ENCODE measurements at places on chromosomes 5 and 9.

DNA sequence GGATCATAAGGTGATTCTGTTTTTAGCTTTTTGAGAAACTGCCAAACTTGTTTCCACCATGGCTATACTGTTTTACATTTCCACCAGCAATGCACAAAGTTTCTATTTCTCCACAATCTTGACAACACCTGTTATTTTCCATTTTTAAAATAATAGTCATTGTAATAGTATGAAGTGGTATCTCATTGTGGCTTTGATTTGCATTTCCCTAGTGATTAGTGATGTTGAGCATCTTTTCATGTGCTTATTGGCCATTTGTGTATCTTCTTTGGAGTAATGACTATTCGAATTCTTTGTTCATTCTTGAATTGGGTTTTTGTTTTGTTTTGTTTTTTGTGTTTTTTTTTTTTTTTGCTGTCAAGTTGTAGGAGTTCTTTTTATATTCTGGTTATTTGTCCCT is 4.9 kb downstream of the GARNL3 start:
- no peak for DNase-seq

GRCh38 chr9:84283946-84284345 is 56.6 kb downstream of the SLC28A3 start:
- no peak for DNase-seq

DNA sequence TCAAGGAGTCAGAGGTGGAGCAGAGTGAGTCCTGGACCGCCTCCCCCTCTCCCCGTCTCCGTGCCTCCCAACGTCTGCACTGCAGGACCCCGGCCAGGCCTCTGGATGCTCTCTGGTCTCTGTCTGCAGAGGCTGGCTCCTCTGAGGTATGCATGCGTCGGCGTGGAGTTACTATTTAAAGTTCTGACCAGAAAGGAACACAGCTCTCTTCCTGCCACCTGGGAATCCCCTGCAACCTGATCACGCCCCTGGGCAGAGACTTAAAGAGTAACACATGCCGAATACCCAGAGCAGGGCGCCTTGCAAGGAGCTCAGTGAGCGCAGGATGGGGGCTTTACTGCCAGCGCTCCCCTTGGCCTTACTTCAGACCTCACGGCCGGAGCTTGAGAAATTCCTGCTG is 16.0 kb downstream of the ANXA6 start:
- DNase-seq, result peak; percentile 65

DNA sequence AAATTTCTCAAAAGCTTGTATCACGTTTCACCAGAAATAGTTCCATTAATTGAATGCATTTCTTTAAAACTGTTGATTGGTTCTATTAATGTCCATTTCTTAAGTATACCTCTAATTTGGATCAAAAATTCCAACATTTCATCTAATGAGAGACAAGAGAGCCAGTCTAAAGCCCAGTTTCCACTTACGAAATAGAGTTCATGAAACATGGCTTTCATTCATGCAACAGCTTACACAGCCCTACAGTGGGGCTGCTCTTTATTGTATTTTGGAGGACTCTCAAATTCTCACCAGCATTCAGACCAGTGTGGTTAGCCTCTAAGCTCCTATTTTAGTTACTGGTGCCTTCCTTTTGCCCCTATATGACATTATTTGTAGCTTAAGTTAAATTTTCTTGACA is 566.9 kb upstream of the RGMB start:
- no peak for DNase-seq

- DNase-seq, result no peak
Observed at GRCh38 chr9:107375651-107376369, 92.7 kb downstream of the RAD23B start.

DNA sequence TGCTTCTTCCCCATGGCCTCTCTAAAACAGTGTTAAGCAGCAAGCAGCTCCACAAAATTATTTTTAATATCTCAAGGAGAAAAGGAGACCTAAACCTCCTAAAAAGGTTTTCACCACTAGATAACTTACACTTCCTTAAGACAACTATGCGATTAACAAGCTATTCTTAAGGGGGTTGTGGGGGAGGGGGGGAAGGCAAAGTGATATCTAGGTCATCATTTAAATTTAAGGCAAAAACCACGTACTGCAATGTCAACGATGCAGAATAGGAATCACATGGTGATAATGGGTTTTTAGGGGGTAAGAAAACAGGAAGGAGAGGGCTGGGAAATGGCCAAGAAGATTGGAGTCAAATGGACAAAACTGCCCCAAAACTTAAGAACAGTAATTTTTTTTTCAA is 32.6 kb downstream of the CSNK1A1 start:
- DNase-seq, result no peak

DNA sequence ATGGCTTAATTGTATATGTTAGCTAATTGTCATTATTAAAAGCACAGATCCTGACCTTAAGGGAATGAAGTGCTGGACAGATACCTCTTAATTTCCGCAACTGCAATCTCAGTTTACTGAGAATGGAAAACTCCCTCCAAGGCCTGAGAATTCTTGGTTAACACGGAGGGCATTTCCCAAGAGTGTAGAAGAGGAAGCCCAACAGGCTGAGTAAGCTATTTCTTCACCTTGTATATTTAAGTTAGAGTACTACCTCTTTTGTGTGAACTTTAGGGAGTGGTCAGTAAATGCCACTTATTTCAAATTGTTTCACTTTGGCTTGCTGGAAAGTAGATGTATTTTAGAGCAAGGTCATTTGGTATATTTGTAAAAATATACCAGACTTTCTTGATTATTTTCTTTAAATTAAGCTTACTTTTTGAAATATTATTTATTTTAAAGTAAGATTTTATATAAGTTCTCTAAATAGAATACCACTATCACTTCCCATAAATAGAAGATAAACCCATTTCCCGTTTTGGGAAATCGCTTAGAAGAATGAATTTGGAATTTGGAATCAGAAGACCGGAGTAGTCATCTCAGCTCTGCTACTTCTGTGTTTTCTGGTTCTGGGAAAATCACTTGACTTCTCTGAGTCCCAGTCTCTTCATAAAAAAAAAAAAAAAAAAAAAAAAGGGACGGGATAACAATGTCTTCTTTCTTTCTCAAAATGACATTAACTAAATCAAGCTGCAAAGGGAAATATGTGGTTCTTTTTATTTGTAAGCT is 26.0 kb upstream of the C9orf72 start:
- DNase-seq, result no peak

- DNase-seq, result no peak
Observed at GRCh38 chr5:53335115-53335514, 145.3 kb upstream of the FST start.

DNA sequence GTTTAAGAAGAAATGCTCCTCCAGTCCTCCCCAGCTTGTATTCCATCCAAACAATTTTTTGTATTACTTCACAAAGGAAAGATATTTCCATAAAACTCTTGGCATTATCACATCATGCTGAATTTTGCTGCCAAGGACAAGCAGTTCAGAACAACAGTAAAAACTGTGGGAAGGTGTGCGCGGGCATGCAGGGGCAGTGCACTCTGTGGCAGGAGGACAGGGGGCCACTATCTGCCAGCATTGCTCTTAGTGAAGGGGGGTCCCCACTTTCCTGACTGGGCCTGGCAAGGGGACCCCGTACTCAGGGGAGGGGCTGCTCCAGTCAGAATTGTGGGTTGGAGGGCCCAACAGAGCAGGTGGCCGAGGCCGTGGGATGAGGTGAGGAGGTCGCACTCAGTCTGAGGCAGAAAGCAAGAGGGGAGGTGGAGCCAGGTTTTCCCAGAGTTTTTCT is 32.8 kb downstream of the ANGPTL2 start:
- DNase-seq, result no peak

DNA sequence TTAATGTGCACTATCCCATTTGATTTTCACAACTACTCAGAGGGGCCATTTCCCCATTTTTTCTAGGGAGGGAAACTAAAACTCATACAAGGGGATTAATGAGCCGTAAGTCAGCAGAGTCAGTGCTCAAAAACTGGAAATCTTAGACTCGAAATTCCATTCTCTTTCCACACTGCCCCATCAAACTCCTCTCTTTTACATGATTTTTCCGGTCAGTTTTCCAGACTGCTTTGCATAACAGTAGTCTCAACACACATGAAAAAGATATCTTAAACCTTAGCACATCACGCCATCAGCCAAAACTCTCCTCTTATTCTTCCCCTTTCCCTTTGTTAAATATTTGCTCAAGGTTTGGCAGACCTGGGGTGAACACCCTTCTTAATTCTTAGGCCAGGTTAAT is 332.0 kb downstream of the RFX3 start:
- no peak for DNase-seq

DNA sequence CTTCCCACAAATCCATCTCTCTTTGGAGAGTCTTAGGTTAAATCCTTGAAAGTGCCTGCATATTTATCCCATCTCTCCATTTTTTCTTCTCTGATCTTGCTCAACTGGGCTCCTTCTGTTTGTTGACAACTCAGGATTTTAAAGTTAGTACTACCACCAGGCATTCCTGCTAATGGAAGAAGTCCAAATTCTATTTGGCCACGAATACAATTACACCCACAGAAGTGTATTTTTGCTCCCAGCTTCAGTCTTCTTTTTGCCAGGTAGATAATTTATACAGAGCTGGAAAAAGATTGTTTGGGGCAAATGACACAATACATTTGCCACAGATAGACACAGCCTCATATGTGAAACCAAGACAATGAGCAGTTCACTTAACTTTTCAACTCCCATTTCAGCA is 74.8 kb downstream of the CETN3 start:
- no peak for DNase-seq

DNA sequence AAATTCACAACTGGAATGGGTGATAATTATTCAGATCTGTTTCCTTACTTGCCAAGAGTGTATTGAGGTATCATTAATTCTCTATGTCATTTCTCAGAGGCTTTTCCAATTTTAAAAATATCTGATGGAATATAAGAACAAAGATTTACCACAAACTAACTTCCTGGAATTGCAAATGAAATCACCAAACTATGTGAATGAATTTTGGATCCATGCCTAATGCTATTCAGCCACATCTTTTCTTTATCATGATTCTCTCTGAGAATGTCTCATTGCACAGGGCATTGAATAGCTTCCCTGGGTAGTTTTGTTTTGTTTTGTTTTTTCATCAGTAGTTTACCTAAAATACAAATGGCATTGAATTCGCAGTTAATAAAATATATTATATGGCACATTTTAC is 146.9 kb upstream of the FBN2 start:
- no peak for DNase-seq

GRCh38 chr5:133842846-133843611 is 125.4 kb downstream of the C5orf15 start:
- DNase-seq, result no peak

DNA sequence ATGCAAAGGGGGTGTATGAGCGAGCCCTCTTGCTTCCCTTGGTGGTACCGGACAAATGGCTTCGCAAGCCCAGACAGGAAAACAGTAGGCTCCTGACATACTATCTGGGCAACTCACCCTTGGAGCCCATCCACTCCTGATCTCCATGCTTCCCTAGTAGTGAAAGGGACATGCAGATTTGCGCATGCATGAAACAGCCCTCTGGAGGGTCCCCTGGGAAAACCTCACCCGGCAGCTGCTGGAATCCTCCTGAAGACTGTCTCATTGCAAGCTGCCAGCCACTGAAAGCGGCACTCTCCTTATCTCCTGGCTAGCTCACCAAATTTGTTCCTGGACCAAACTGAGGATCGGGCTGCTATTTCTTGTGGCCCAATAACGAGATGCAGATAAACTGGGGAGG is 10.2 kb downstream of the ZNF169 start:
- no peak for DNase-seq

- no peak for DNase-seq
Observed at GRCh38 chr5:103021314-103021713, 98.6 kb downstream of the GIN1 start.

- no peak for DNase-seq
Observed at GRCh38 chr9:33239921-33240320, at the start of gene SPINK4. TSS of gene SPINK4 (plus strand) at chr9:33240167. CDS start at chr9:33240209, 42 bp downstream.

- DNase-seq, result peak; percentile 85
Observed at GRCh38 chr5:36875790-36876298, 725 bp upstream of the NIPBL start.

DNA sequence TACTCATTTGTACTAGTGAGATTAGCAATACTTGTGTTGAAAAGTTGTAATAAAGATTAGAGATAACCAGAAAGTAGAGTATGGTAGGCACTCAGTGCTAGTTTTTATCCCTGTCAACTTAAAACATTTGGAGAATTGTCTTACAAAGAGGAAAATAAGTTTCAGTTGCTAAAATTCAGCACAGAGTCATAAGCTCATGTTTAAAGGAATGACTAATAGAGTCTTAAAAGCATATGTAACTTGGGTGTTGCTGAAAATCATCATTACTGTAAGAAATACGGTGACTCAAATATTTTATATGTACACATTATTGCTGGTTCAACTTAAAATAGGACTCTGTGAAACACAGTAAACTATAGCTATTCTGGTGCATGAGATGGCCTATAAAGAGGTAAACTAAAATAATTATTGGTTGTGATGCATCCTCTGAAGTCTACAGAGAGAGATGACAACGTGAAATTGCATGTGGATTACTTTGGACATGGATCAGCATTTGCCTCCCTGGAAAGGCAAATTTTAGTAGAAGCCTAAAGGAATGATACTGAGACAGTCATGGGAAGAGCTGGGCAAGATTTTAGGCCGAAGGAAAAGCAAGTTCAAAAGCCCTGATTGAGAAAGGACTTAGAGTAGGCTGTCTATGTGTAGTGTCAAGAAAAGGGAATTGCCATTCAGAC is 34.6 kb downstream of the SGCD start:
- DNase-seq, result no peak

DNA sequence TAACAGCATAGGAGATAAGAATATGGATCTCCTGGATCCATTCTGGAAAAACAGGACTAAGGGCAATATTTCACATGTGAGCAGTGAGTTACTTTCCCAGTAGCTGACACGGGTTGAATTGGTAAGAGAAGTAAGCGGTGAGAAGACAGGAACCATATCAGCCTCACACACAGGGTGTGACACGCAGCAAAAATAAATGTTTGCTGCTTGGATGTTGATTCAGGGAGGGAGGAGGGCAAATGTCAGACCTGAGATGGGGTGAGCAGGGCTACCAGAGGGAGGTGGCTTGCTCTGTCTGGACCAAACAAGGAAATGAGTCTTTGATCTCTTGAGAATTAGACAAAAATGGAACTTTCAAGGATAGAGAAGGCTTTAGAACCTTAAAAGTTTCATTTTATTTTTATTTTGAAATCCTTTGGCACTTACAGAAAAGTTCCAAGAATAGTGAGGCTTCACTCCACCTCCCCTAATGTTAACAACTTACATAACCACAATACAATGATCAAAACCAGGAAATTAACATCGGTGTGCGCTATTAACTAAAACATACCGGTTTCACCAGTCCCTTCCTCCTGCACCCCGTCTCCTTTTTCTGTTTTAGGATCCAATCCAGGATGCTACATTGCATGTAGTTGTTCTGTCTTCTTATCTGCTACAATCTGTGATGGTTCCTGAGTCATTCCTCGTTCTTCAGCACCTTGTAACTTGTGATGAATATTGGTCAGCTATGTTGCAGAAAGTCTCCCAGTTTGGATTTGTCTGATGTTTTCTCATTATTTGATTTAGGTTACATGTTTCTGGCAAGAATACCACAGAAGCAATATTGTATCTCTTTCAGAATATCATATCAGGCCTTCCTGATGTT is 20.5 kb upstream of the ARHGEF28 start:
- no peak for DNase-seq

- DNase-seq, result no peak
Observed at GRCh38 chr5:1960595-1961303, 78.0 kb upstream of the IRX4 start.

- DNase-seq, result peak; percentile 13
Observed at GRCh38 chr5:66597183-66597757, 1.1 kb downstream of the MAST4 start.
